ENCODE measurements at places on chromosomes 1 and 21.
A peak's percentile ranks its signal among the peaks of the same experiment; 100 is the strongest.

DNA sequence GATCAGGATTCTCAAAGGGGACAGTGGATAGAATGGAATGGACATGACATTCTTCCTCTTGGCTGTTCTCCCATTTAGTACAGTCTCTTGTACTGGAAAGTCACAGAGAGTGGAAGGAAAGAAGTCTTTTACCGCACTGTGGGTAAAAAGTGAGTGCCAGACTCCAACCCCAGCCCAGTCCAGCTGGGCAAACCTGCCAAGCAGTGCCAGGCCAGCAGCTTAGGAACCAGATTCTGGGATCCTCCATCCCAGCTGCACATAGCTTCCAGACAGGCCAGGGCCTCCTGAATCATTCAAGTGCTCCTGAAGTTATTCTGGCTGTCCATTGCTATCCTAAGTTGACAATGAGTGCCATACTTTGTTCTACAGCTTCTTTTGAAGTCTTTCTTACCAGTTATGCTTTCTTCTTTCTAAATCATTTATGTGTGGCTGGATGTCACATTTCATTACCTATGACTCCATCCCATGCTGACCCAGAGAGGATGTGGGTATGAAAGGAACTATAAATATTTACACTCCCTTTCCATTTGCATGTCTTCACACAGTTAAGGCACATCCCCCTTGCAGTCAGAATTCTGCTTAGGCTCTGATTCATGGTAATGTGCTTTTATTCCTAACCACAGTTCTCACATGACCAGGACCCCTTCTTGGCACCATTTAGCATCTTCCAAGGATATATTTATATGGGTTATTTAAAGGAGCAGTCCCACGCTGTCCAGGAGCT lies 88.9 kb downstream of the AK5 start:
- DNase-seq, result no peak

GRCh38 chr1:154483941-154484803 lies 17.8 kb upstream of the TDRD10 start:
- no peak for DNase-seq

DNA sequence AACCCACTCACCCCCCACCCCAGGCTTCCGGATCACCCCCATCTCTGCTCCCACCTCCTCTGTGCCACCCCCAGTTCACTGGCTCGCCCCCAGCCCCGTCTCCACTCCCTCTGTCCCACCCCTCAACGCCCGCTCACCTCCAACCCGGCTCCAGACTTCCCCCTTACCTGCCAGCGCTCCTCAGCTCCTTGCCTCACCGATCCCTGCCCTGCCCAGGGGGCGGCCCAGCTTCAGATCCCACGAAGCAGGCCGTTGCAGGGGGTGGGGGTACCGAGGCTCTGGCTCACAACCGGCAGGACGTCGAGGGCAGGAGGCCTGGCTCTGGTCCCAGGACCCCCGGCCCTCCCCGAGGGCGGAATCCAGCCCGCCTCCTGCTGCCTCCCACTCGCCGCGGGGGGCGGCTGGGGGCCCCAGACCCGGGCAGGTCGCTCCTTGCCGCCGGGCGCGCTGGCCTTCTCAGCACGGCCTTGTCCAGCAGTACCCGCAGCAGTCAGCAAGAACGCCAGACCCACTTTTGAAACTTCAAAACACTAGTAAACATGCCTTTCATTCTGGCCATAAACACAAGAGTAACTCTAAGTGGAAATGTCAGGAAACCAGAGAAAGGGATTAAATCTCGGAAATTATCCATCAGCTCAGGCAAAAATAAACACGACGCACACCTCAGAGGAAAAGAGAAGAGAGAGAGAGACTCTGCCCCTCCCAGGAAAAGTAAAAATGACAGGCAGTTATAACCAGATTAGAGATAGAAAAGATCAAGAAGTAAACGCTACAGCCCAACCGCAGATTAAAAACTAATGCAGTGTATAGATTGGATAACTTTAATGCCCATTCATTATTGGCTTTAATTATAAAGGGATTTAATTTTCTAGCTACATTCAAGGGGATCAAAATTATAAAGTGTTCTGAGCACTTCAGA lies 1.0 kb upstream of the FAM89A start:
- DNase-seq, result no peak

- DNase-seq, result no peak
Measured at GRCh38 chr1:244065960-244066388, 14.9 kb downstream of the ZBTB18 start.

DNA sequence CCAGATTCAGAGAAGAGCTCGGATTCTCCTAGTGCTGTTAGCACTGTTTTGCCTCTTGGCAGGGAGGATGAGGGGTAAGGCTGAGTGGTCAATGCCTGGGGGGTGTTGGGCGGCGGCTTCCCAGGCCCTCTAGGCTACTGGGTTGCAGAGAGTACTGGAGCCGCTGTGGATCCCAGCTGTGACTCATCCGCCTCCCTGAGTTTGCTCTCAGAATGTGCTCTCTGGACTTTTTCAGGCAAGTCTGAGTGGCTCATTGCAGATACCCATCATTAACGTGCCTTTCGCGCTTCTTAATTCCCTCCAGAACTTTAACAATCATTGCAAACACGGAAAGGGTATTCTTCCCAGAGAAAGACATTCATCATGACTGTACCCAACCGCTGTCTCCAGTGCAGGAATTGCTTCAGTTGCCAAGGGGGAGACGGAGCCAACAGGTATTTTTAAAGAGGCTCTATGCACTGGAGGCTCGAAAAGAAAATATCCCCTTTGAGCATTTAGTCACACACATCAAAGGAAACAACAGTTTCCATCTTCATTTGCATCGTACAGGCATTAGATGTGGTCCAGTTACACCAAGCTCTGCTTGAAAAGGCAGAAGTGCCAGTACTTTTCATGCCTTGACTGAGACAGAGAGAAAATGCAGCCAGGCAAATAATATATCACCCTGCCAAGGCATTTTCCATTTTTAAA lies 14.4 kb upstream of the CAMTA1 start:
- no peak for DNase-seq

DNA sequence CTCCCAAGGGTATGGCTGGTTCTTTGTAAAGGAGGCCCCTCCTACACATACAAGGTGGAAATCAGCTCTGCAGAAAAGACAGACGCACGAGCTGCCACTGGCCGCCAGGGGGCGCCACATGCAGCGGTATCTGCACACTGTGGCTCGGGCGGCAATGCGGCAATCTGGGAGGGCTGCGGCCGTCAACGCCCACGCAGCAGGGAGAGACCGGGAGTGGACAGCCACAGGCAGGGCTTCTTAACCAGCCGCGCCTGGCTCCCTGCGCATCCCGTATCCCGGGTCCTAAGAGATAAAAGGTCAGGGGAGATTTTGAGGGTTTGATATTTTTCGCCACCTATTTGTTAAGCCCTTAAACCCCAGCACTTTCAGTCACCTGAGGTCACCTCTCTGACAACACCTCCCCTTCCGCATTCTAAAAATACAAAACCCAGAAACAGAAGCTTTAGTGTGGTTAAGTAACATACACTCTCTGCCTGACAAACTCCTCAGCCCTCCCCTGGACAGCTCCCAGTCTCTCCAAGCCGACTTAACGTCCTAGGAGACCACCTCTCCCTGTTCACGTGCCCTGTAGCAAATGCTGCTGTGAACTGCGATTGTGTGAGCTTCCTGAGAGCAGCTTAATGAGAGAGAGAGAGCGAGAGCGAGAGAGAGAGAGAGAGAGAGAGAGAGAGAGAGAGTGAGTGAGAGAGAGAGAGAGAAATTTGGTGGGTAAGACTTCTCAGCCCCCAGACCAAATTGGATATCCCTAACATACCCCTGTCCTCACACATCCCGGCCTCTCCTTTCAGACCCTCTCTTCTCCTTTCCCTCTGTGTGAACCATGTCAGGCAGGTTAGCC lies 13.5 kb upstream of the KCNA2 start:
- peak; percentile 91 for DNase-seq

DNA sequence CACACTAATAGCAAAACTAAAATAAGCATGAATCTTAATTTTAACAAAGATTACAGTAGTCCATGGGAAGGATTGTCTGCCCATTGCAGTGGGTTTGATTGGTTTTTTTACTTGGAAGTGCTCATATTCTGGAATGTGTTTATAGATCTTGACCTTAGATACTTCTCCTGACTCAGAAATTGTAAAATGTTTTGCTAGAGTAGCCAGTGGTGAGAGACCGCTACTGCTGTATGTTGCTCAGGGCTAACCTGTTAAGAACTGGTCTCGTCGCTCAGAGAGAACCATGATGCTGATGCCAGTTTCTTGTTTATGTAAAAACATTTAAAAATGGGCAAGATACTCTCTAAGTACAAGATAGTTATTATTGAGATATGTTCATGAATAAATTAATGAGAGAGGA lies 99.9 kb downstream of the ROR1 start:
- no peak for DNase-seq

DNA sequence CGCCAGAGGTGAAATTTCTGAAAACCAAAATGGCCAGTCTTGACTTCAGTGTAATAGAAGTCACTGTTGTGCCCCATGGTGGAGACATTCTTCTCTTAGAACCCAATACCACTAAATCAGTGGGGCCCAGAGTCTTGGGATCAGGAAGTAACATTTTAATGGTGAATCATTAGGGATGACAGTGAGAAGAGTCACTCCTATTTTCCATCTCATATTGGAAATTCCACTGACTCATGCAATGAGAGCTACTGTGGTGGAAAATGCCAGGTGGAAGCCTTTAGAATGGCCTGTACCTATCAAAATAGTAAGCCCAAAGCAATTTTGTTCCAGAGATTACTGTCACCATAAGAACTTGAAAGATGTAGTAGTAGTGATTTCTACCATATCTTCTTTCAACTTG lies 20.6 kb upstream of the PPM1J start:
- DNase-seq, result no peak

- no peak for DNase-seq
Measured at GRCh38 chr1:179066471-179066870, 15.4 kb upstream of the TOR3A start.

DNA sequence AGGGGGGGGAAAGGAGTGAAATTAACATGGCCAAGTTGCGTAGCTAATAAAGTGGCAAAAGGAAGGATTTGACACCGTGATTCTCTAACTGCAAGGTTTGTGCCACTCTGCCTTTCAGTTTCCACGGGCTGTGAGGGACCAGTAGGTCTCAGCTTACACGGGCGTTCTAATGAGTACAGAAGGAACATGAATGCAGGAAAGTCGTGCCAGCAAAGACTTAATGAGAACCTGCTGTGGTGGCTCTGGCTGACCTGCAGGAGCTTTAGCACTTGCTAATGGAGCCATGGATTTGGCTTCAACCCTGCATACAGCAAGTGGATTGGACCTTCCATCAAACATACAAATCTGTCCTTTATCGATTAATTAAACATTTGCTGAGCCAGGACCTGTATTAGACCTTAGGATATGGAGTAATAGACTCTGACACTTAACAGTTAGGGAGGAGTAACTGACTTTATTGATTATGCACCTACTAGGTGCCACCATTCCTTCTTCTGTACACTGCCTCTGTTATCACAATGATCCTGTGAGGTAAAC lies 15.1 kb upstream of the PITHD1 start:
- no peak for DNase-seq

DNA sequence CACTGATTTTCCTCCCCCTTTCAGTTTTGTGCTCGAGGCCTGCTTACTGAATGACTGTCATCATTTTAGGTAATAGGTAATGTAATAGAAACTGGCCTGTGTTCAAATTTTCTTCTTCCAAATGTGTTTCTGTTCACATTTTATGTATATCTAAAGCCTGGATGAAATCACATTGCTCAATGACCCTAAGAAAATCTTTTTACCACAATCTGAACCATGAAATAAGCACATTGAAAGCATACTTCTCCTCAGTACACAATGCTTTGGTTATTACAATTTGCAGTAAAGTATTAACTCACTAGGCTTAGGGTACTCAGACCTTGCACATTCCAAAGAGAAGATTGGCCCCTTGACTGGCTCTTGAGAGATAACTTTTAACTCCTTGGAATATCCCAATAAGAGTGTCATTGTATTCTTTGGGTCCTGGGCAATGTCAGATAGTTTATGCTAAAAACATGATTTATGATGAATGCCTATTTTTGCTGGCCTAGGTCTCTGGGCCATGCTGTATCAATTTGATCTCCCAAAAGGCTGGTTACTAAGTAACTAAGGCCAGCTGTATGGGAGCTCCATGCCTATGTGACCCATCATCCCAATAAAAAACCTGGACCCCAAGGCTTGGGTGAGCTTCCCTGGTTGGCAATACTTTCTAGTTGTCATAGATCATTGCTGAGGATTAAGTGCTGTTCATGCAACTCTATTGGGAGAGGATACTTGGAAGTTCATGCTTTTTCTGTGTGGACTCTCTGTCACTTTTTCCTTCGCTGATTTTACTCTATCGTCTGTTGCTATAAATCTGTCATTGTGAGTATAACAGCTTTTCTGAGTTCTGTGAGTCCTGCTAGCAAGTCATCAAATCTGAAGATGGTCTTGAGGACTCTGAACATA lies 293.9 kb downstream of the GRIK1 start:
- no peak for DNase-seq

DNA sequence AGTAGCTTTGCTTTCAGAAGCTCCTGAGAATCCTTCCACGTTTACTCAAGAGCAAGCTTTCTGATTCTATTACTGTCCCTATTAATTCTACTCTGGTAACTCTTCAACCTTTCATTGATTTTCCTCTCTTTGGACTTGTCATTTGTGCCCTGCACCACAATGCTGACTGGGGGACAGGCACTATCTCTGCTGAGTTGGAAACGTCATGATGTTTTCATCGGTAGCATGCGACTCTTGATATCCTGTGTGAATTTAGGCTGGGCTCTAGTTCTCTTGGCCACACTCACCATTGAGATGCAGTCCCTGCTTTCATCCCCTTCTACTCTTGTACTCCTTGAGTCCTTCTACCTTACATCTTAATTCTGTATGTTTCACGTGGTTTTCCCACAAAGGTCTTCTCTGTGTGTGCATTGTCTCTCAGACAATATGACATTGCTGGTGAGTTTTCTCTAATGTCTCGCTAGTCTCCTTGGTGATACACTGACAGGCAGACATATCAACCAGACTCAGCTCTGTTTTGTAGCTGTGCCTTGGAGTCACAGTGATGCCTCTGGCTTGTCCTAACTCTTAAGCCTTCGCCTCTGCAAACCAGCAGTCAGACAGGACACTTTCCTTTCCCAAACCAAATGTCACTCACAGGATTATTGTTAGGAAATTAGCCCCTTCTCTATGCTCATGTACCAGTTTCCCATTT lies 223.6 kb upstream of the ADGRL2 start:
- DNase-seq, result no peak

- no peak for DNase-seq
Measured at GRCh38 chr1:47433477-47434050, 4.3 kb upstream of the FOXD2 start.

GRCh38 chr1:64291931-64292330 lies 88.5 kb downstream of the UBE2U start:
- no peak for DNase-seq

Data from stimulated activated CD4-positive, alpha-beta T cell treated with anti-CD3 and anti-CD28 coated beads, Interleukin-2, amount 100 ng/mL, for 24 hours (primary cell).